Osteoblast (primary cell): ENCODE measurements at places on chromosomes 2 and 18. TPM values are rescaled to one million over a fixed set of nuclear protein-coding genes. Genes with fewer than 3 reads are reported as not detected.

Gene CLEC4F
- total RNA-seq, result not detected in 2 replicates

DNA sequence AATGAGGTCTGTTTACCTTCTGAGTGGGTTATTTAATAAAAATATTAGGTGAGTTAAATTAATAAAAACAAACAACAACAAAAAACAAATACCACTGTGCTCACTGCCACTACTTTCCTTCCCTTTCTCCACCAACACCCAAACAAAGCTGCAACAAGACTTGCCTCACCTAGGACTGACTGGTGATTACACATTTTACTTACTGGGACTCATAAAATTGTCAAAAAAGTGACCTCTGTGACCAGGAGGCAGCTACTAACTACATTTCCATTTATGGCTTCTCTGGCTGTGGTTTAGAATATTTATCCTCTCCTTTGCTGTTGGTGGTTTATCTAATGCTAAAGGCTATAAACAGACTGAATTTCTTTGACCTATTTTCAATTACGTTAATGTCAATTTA lies 39.8 kb downstream of the EFEMP1 start:
- H3K4me1 ChIP-seq, result peaks cover 73% of the 10 kb centered on the region
- DNase-seq, result no peak
- H3K27ac ChIP-seq, result peak overlapping the region; percentile 93
- peaks cover 68% of the 10 kb centered on the region for H3K36me3 ChIP-seq
- no peaks in the 10 kb centered on the region for H3K27me3 ChIP-seq

GRCh38 chr2:98043101-98043500 lies 43.9 kb upstream of the VWA3B start:
- H3K36me3 ChIP-seq, result no peaks in the 10 kb centered on the region
- H3K4me3 ChIP-seq, result no peak overlapping the region
- no peak for DNase-seq
- no peak overlapping the region for H3K27ac ChIP-seq
- H3K27me3 ChIP-seq, result no peaks in the 10 kb centered on the region

Gene COLEC12
- 38.0 and 56.9 TPM in 2 replicates for total RNA-seq
